ENCODE measurements at places on chromosomes 11 and 22. TPM values are rescaled to one million over a fixed set of nuclear protein-coding genes. Genes with fewer than 3 reads are reported as not detected.

The OVCH2 gene
- total RNA-seq, result 3.1 TPM

The TTC36 gene
- not detected for total RNA-seq

The RNASEH2C gene
- 35.4 TPM for total RNA-seq

The ESAM gene
- total RNA-seq, result not detected

The FGF3 gene
- total RNA-seq, result not detected

The FOLR2 gene
- total RNA-seq, result not detected

The BLID gene
- 0.78 TPM for total RNA-seq

The TMEM218 gene
- total RNA-seq, result 17.7 TPM

The XKR3 gene
- not detected for total RNA-seq

All from foreskin keratinocyte (primary cell).